ENCODE measurements at places on chromosomes 4 and X. TPM values are rescaled to one million over a fixed set of nuclear protein-coding genes. Genes with fewer than 3 reads are reported as not detected.

DNA sequence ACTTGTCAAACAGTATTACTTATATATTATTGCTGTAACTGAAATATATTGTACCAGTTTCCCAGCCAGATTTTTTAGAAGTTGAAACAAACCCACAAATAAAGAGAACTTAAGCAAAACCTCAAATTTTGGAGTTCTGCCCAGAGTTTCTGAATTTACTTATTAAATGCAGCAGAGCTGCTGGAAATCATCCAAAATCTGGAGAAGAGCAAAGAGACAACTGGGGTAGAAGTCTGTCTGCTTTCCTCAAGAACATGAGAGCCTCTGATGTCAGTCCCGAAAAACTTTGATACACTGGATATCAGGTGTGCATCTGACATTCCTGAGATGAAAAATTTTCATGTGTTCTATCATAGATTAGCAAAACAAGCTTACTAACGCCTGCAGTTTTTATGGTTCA, 325.9 kb downstream of the NR3C2 start:
- DNase-seq, result no peak

DNA sequence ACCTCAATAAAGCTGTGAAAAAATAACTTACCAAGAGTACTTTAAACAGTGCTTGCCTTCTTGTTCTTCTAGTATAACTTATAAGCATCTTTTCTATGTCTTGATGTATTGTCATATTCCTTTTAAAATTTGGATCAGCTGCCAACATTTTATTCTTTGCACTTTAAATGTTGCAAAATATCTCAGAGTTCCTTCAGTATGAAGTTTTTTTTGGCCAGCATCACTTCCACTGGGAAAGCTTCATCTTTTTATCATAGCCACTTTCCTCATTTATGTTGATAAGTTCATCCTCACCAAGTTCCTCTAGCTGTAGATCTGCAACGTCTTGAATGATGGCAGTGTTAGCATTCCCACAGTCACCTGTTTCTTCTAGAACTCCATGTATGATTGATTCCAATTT, 24.2 kb downstream of the CXorf58 start:
- DNase-seq, result no peak

GRCh38 chr4:136476753-136477152, 1055.5 kb downstream of the PCDH18 start:
- no peak for DNase-seq

ALB gene
- total RNA-seq, result 1.5 TPM

XK gene
- total RNA-seq, result 3.0 TPM

Measured in cardiac muscle cell (in vitro differentiated cells and primary cell).